Progenitor cell of endocrine pancreas (in vitro differentiated cells): ENCODE measurements at places on chromosomes 13 and 19. TPM values are rescaled to one million over a fixed set of nuclear protein-coding genes. Genes with fewer than 3 reads are reported as not detected.
A peak's percentile ranks its signal among the peaks of the same experiment; 100 is the strongest.

GRCh38 chr19:51701468-51702100 lies 8.5 kb downstream of the SPACA6 start:
- DNase-seq = no peak
- H3K27ac ChIP-seq = peak overlapping the region; percentile 86
- peaks cover 34% of the 10 kb centered on the region for H3K36me3 ChIP-seq

DNA sequence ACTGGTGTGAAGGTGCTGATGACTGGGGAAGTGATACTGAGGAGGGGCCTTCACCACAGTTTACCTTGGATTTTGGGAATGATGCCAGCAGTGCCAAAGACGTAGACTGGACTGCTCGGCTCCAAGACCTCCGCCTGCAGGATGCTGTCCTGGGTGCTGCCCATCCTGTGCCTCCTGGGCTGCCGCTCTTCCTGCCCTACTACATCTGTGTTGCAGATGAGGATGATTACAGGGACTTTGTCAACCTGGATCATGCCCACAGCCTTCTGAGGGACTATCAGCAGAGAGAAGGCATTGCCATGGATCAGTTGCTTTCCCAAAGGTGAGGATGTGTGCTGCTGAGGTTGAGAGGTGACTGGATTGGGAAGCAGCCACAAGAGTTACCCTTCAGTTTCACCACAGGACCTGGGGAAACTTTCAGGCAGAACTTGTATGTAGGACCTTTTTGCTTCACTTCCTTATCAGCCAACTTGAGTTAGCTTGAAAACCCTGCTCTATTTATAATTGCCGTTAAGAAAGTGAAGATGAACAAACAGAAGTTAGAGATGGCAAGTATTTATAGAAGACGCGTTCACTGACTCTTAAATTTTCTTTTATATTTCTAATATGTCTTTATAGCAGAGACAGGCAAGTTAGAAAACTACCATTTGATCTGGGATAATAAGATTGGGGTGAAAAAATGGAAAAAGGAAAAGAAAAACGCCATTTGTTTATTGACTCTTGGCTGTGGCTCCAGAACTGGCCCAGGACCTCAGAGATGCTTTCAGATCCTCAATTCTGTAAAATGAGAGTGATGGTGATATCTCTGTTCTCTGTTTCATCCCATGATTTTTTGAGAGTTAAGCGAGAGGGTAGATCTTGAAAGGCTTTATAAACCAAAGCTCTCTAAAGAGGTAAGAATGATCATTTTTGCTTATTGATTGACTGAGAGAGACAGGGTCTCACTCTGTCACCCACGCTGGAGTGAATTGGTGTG lies 5.3 kb downstream of the PDCD2L start:
- H3K4me3 ChIP-seq = no peak overlapping the region
- H3K27ac ChIP-seq = peak overlapping the region; percentile 33
- no peaks in the 10 kb centered on the region for H3K27me3 ChIP-seq
- H3K4me1 ChIP-seq = peaks cover 1% of the 10 kb centered on the region

- H3K4me3 ChIP-seq = no peak overlapping the region
- no peak overlapping the region for H3K27ac ChIP-seq
- H3K36me3 ChIP-seq = peaks cover 6% of the 10 kb centered on the region
- H3K27me3 ChIP-seq = no peaks in the 10 kb centered on the region
- DNase-seq = no peak
Observed at GRCh38 chr19:46911456-46911855, 50.7 kb downstream of the ARHGAP35 start.

DNA sequence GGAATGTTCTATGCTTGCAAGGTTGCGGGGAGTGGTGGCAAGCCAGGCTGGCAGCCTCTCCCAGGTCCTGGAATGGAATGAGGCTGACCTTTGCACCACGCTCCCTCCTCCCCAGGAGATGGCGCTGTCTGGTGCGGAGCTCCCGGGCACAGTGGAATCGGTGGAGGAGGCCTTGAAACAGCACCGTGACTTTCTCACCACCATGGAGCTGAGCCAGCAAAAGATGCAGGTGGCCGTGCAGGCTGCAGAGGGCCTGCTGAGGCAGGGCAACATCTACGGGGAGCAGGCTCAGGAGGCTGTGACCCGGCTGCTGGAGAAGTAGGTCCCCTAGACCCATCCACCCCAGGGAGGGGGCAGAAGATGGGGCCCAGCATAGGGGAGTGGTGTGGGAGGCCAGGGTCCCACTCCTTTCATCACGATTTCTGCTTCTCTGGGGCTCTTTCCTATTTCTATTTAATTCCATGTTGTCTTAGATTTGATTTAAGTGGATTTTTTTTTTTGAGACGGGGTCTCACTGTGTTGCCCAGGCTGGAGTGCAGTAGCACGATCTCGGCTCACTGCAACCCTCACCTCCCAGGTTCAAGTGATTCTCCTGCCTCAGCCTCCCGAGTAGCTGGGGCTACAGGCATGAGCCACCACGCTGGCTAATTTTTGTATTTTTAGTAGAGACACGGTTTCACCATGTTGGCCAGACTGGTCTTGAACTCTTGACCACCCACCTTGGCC lies 53.2 kb upstream of the SHKBP1 start:
- H3K36me3 ChIP-seq = no peaks in the 10 kb centered on the region
- H3K4me3 ChIP-seq = no peak overlapping the region
- H3K27ac ChIP-seq = peak overlapping the region; percentile 46
- peak; percentile 62 for DNase-seq
- H3K27me3 ChIP-seq = peaks cover 44% of the 10 kb centered on the region
- peaks cover 4% of the 10 kb centered on the region for H3K4me1 ChIP-seq

DNA sequence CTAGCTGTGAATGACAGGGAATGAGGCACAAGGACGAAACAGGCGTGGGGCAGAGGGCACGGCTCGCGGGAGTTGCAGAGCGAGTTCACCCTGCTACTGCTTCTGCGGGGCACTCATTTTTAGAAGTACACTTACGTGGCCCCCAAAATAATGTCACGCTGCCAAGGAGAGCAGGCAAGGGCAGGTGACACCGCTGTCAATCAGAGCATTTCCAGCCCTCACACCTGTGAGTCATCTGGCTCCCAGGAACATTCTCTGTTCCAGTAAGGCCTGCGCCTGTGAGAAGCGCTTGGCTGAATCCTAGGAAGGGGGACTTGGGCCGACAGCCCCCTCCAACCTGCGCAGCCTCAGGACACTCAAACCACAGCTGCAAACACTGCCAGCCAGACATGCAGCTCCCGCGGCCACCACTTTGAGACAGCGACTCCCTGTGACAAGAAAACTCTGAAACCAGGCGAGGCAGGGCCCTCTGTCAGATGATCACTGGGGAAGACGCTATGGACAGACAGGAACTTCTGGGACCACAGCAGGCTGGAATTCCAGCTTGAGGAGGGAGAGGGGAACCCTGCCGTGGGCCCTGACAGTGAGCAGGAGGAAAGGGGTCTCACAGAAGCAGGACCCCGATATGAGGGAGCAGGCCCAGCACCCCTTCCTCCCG lies 12.7 kb downstream of the DOT1L start:
- DNase-seq = no peak
- no peak overlapping the region for H3K27ac ChIP-seq
- H3K4me1 ChIP-seq = peaks cover 23% of the 10 kb centered on the region
- H3K4me3 ChIP-seq = no peak overlapping the region
- no peaks in the 10 kb centered on the region for H3K27me3 ChIP-seq
- peaks cover 2% of the 10 kb centered on the region for H3K36me3 ChIP-seq

- no peak overlapping the region for H3K27ac ChIP-seq
- H3K27me3 ChIP-seq = no peaks in the 10 kb centered on the region
- H3K4me3 ChIP-seq = no peak overlapping the region
- no peak for DNase-seq
- H3K36me3 ChIP-seq = no peaks in the 10 kb centered on the region
Observed at GRCh38 chr19:14369399-14370168, 11.7 kb upstream of the ADGRE5 start.

GRCh38 chr19:31674503-31675192 lies 325.4 kb upstream of the TSHZ3 start:
- no peak for DNase-seq
- peaks cover 2% of the 10 kb centered on the region for H3K4me1 ChIP-seq

Gene CGB8
- not detected in 2 replicates for total RNA-seq

Gene MAP3K10
- total RNA-seq = 35.3 and 37.2 TPM in 2 replicates

Gene CBLC
- total RNA-seq = 15.4 and 16.2 TPM in 2 replicates

Gene TPRX1
- total RNA-seq = not detected in 2 replicates

Gene FUT1
- total RNA-seq = 5.4 and 6.9 TPM in 2 replicates
